NCI-H1694 treated with DMSO at 0.1 percent for 48 hours (cell line): ENCODE measurements at places on chromosomes 4 and X.

- no peak for DNase-seq
These were observed 91.2 kb upstream of the C1QTNF7 start for GRCh38 chr4:15336410-15337167.

DNA sequence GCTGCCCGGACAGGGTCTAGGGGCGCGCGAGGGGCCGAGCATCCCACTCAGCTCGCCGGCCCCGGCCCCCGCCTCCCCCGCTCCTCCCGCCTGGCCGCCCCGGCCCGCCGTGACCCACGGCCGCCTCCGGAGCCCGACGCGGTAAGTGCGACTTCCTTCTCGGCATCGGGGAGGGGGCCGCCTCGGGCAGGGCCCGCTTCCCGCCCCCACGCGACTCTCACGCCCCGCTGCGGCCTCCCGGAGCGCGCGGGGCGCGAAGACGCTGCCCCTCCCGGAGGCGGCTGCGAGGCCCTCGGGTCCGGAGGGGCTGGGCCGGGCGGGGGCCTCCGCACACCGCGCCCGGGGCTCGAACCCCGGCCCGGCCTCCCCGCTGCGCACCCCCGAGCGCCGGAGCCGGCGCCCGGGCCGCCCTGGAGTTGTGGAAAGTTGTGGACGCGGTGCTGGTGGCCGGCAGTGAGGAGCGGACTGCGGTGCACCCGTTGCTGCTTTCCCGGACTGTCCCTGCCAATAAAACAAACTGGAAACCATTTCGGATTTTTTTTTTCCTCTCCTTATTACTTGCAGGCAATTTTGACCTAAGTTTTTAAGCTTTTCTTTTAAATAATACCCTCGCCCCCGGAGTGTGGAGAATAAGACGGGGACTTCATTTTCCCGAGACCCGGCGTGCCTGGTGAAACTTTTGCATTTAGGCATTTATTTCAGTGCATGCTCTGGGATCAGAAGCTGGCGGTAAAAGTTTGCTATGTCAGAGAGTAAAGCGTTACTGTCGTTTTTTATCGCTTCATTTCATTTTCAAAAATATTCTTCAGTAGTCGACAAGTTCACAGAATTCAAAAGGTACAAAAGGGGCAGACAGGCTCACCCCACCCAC, 13.0 kb upstream of the TMEM156 start:
- no peak for DNase-seq

DNA sequence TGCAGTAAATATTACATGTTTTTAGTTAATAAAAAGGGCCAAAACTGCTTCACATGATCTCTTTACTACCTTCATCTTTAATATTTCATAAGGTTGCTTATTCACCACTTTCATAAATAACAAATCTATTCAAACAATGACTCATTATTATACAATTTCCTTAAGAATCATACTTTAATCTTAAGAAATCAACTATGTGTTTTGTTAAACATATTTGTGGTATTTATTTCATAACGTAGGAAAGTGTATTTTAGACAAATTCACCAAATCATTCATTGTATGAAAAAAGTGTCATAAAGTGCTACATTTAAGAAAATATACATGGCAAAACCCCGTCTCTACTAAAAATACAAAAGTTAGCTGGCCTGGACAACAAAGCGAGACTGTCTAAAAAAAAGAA, 150.5 kb upstream of the RXFP1 start:
- no peak for DNase-seq

DNA sequence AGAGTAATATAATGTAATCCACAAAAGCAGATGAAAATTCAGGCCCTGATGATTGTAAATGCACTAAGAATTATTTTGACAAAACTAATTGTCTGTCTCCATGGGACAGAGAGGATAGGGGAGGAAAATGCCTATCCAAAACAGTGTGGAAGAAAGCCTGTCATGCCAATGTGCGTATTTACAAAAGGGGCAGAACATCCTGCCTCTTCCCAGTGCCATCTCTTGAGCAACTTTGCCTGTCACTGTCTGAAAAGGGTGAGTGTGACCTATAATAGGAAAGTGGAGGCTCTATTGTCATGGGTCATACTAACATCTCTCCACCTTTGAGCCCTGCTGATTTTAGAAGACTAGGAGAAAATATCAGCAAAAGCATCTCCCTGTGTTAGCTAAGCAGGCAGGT, 264.1 kb downstream of the UNC5C start:
- DNase-seq: no peak

- DNase-seq: no peak
These were observed 1420.4 kb downstream of the RAPGEF2 start for GRCh38 chr4:160523231-160523630.

GRCh38 chrX:19372170-19372546, 28.4 kb downstream of the PDHA1 start:
- peak; percentile 6 for DNase-seq

- DNase-seq: no peak
These were observed 150.2 kb downstream of the SHROOM3 start for GRCh38 chr4:76585272-76585671.

GRCh38 chr4:126678618-126679017, 954.1 kb upstream of the INTU start:
- peak; percentile 12 for DNase-seq

- no peak for DNase-seq
These were observed 231.8 kb upstream of the GPRIN3 start for GRCh38 chr4:89539374-89539773.

DNA sequence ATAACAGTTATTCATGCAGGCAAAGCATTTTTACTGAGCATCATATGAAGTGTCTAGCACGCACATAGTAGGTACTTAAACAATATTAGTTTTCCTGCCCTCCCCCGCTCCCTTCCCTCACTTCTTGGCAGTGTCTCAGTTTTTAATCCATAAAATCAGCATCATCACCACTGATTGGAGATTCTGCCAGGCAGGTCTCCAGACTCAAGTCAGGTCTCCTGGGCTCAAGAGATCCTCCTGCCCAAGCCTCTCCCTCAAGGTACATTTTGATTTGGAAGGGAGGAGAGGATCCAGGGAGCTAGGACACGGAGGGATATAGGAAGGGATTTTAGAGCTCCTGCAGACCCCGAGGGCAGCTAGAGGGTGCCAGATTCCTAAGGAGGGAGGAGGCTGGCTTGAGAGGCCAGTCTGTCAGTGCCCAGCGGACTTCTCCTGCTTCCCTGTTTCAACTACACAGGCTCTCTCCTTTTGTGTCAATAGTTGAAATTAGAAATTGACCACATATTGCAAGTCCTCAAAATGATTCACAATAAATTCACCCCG, 4.4 kb upstream of the FAT1 start:
- DNase-seq: no peak

GRCh38 chrX:124098089-124098488, 136.6 kb downstream of the STAG2 start:
- peak; percentile 54 for DNase-seq

DNA sequence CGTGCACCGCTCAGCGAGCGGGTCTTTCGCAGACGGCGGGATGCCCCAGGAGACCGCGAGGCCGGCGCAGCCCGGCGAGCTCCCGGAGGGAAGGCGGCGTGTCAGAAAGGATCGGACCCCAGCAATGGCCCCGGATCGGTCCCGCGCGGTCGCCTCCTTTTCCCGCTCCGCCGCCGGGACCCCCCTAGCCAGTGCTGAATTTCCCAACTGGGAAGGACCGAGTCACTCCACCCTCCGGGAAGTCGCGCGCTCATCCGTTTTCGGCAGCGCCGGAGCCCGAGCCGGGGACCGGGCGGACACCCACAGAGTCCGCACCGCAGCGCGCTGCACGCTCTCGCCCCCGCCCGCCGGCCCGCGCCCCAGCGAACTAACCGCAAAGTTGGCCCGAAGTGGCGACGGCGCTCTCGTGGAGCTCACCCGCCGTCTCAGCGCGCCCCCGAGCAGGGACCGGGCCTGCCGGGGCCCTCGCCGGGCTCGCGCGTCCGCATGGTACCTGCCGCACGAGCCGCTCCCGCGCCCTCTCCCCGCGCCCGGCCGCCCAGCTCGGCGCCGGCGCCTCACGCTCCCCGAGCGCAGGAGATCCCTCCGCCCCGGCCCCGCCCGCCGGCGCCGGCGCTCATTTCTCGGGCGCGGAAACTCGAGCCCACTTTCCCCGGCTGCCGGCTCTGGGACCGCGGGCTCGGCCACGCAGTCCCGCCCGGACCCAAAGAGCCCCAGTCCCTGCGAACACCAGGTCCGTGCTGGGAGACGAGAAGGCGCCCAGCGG, at the start of gene FAT1:
TSS of gene FAT1 (minus strand) at position 565 of the 766 bp plus-strand sequence. CDS start 14,029 bp downstream, outside the sequence.
- DNase-seq: no peak

- DNase-seq: no peak
These were observed 11.9 kb downstream of the REPS2 start for GRCh38 chrX:16958356-16958755.

GRCh38 chr4:8251110-8251883, 18.3 kb upstream of the HTRA3 start:
- DNase-seq: no peak

GRCh38 chr4:148044912-148045352, 313.0 kb downstream of the ARHGAP10 start:
- no peak for DNase-seq

- DNase-seq: no peak
These were observed 46.1 kb downstream of the CCDC158 start for GRCh38 chr4:76374798-76375197.

DNA sequence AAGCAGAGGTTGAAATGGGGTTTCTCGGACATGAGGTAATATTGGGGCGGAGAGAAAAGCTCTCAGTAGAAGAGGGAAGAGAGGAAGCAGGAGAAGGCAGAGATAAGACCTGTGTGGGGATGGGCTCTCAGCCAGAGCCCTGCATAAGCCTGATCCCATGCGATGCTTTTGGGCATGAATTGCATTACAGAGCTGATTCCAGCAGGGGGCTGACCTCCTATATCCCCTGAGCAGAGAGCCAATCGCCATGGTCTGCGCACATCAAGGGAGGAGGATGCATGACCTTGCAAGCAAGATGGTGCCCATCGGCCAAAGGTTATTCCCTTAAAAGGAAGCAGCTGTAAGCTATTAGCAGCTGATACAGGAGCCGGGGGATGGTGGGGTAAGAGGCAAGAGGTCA, 7.6 kb downstream of the ANOS1 start:
- no peak for DNase-seq

GRCh38 chr4:79923281-79923680, 149.7 kb downstream of the ANTXR2 start:
- DNase-seq: no peak

DNA sequence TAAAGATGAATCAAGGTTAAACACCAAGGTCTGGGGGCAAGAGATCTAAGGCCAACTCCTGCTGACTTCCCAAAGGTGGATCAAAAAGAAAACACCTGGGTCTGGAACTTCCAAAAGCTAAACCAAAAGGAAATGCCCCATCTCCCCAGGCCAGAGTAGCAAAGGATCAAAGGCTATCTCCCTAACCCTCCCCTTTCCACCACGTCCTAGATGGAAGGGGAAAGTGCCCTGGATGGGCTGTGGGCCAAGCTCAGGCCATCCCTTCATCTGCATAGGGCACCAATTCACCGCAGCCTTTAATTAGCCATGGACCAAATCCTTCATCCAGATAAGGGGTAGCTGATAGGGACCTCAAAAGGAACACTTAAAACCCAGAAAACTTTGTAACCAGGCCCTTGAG, 100.2 kb downstream of the WDFY3 start:
- no peak for DNase-seq

DNA sequence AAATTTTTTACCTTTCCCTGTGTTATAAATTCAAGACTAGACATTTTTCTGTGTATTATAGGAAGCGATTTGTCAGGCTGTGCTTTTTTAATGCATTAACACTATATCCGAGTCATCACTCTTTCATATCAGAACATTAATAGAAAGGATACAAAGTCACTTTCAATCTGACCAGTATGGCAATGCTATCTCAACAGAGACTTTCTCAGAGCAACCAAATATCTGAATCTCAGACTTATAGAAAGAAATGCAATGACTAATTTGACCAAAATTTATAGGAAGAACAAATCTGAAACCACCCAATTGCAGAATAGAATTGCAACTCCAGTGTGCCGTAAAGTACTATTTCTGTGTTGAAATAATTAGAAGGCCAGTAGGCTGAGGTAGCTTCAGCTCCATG, 473 bp upstream of the TKTL2 start:
- no peak for DNase-seq

DNA sequence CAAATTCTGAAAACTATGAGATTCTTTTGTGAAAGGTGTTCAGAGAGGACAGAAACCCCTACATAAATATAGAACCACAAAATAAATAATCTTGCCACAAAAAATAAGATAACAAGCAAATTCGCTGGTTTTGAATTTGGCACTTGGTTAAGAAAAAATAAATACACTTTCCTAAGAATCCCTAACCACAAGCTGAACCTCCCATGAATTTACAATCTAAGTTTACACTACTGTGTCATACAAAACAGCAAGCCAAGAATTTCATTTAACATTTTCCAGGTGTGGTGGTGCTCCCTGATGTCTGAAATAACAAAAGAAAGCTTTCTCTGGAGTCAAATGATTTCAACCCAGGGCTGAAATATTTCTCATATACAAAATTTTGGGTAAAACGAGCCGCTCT, 121.0 kb downstream of the KCNIP4 start:
- DNase-seq: no peak

DNA sequence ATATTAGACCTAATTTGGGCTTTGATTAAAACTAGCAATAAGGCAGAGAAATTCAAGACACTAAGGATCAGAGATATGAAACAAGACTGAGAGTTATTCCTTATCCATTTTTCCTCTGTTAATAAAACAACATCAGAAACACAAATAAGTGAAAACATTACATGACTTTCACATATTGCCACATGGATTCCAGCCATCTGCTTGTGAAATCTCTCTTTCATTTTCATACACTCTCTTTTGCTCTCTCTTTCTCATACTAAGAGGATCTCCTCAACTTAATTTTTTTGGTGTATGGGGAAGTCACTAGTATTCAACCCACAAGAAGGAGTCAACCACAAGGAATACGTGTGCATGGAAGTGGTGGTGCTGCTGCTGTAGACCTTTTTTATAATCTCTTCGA, 183.0 kb downstream of the LDB2 start:
- no peak for DNase-seq

GRCh38 chr4:137032222-137032621, 500.1 kb downstream of the PCDH18 start:
- peak; percentile 97 for DNase-seq

DNA sequence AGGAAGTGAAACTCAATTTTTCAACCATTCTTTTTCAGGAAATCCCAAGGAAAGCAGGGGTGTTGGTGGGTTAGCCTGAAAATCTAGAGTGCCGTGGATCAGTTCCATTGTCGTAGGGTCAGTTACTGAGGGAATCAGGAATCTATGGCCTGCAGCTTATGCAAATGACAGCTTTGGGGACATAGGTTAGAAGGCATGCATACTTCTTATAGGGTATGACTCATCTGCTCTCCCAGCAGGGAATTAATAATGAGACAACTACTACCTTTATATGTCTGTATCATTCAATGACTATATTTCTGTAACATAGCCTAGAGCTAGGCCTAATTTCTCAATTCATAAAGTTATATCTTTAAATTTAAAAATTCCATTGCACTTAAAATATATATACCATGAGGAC, 36.6 kb downstream of the ZNF41 start:
- DNase-seq: no peak

GRCh38 chr4:155602351-155603140, 64.1 kb upstream of the GUCY1A1 start:
- no peak for DNase-seq

DNA sequence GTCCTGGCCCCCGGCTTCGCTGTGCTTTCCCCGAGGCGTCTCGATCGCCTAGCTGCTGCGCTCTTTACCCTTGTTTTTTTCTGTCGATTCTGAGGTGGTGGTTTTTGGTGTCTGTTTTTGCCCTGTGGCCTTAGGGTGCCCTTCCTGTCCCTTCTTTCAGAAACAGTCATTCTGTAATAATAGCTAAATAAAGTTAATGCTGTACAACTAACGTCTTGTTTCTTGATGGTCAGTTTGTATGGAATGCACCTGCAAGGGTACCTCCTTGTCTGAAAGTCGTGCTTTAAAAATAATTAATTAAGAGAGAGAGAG, 686 bp downstream of the FIP1L1 start:
- no peak for DNase-seq

GRCh38 chr4:83723609-83724008, 187.7 kb downstream of the GPAT3 start:
- no peak for DNase-seq
